Renal cortical epithelial cell (primary cell): ENCODE measurements at places on chromosomes 11 and 22. TPM values are rescaled to one million over a fixed set of nuclear protein-coding genes. Genes with fewer than 3 reads are reported as not detected.

DNA sequence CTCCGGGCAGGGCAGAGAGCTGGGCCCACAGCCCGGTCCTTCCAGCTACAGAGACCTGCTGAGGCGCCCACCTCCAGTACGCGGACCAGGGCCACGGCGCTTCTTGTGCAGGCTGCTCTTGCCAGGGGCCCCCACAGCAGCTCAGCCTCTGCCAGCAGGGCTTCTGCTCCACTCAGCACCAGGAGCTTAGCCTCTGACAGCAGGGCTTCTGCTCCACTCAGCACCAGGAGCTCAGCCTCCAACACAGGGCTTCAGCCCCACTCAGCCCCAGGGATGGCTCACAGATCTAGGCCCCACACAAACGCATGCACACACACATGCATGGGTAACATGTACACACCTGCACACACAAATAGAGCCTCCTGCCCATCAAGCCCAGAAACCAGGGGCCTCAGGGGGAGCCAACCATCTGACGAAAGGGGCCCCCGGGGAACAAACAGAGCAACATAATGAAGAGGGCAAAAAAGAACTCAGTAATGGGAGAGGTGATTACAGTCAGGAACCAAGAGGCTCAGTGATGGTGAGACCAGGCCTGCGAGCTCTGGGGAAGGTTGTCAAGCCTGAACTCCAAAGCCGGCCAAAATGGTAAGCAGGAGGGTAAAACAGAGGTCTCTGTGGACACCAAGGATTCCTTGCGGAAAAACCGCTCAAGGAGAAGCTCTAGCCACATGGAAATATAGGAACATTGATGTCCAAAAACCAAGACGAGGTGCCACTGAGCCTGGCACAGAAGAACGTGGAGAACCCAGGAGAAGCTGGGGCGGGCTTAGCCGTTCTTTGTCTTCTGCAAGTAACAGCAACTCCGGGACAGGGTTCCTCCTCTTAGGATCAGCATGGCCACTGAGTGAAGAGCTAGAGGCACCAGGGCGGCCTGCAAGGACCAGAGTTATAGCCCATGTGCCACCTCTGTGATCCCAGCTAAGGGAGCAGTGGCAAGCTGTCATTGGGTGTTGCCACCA lies 46.5 kb downstream of the GNB1L start:
- DNase-seq = no peak

The TAF1D gene
- 157 and 360 TPM in 2 replicates for total RNA-seq

GRCh38 chr11:46332568-46333393 lies 14.5 kb upstream of the DGKZ start:
- DNase-seq = no peak

GRCh38 chr11:47967577-47968525 lies 12.5 kb upstream of the PTPRJ start:
- DNase-seq = peak; percentile 49

DNA sequence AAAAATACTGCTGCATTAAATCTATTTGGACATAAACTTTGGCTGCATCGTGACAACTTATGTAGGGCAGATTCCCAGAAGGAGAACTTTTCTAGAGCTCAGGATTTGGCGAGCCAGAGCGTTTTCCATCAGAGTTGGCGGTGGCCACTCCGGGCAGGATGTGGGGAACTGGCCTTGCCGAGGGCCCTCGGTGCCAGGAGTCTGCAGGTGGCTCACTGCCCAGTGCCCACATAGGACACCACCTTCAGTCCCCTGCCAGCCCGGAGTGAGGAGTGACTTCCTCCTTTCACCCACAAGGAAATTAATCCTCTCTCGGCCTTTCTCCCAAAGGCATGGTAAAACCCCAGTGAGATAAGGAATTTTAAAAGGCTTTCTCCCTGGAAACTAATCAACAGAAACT lies 1.6 kb upstream of the LGALS2 start:
- DNase-seq = no peak

- DNase-seq = no peak
Observed at GRCh38 chr11:82560836-82561235, 172.8 kb downstream of the FAM181B start.

DNA sequence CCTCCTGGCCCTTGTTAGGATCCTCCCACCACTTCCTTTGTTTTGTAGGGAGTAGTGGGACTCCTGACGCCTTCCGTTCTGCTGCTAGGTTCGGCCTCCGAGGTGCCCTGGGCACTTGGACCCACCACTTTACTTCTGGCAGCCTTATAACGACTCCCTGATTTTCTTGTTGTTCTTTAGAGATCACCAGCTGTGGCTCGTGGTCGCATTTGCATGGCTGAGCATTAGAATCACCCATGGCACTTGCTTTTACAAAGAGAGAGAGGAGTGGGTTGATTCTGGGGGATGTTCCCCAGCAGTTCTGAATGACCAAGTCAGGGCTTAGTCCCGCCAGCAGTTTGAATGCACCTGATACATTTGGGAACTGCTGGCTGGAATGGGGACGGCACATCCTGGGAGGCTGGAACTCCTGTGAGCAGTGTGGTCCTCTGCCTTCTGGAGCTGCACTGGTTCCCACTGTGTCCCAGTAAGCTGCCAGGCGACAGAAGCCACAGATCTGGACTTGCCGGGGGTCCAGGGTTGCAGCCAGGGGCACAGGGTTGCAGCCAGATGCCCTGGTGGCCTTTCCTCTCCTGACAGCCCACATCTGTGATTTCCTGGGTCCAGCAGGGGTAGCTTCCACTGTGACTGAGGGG lies 4.1 kb downstream of the TUB start:
- no peak for DNase-seq

GRCh38 chr22:37610480-37611129 lies 2.0 kb downstream of the GGA1 start:
- no peak for DNase-seq

DNA sequence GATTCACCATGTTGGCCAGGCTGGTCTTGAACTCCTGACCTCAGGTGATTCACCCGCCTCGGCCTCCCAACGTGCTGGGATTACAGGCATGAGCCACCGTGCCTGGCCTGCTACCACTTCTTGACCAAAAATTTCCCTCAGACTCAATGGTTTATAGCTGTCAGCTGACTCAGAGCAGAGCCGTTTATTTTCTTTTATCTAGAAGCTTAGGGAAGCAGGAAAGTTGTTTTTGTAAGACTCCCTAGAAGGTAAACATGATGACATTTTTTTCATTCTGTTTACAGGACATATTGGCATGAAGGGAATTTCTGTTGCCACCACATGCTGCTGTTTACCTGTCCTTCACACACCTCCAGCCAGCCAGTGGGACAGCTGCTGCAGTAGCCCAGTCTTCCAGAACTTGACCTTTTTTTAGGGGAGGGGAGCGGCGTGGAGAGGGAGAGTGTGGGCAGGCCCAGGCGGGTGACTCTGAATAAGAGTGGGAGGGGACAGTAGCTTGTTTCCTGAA lies 56.1 kb upstream of the PTPRJ start:
- DNase-seq = peak; percentile 98

- peak; percentile 43 for DNase-seq
Observed at GRCh38 chr11:64089915-64090805, 54.4 kb downstream of the FLRT1 start.

- no peak for DNase-seq
Observed at GRCh38 chr11:2194877-2195755, 23.5 kb upstream of the TH start.

DNA sequence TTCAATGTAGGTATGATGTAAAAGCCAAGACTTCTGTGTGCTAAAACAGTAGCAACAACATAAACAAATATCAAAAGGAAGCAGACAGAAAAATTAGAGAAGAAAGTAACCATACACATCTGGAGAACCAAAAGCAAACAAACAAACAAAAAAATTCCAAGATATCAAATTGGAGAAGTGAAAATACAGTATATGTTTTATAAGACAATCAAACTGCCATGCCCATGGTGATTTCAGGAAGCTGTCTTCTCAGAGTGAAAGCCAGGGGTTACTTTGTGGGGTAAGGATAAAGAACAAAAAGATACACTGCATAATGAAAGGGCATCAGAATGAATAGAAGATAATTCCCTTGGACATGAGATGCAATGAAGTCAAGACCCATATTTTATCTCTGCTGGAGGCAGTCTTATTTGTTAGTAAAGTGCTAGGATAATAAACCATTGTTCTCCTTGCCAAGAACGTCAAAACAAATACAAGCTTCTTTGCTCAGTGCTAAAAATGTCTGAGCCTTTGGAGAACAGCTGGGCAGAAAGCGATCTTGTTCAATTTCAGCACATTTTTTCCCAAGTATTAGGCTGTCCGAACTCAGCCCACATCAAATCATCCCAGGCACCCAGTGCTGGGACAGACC lies 38.1 kb upstream of the LDLRAD3 start:
- no peak for DNase-seq

DNA sequence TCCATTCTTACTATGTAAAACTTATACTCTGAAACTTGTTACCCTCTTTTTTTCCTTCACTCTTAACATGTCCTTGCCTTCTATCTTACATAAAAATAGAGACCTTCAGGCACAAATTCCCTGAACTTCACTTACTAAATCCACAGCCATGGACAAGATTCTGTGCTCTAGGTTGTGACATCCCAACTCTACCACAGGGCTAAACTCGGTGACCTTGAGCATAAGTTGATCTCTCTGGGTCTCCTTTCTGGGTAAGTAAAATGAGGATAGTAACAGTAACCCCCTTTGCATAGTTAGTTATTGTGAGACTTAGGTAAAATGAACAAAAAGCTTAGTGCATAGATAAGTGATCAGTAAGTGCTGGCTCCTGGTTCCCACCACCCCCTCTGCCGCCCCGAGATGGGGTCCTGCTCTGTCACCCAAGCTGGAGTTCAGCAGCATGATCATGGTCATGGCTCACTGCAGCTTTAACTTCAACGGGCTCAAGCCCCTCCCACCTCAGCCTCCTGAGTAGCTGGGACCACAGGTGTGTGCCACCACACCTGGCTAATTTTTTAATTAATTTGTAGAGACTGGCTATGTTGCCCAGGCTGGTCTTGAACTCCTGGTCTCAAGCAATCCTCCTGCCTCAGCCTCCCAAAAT lies 20.1 kb downstream of the C11orf58 start:
- no peak for DNase-seq

GRCh38 chr11:61147791-61148620 lies 13.2 kb downstream of the VPS37C start:
- peak; percentile 38 for DNase-seq

DNA sequence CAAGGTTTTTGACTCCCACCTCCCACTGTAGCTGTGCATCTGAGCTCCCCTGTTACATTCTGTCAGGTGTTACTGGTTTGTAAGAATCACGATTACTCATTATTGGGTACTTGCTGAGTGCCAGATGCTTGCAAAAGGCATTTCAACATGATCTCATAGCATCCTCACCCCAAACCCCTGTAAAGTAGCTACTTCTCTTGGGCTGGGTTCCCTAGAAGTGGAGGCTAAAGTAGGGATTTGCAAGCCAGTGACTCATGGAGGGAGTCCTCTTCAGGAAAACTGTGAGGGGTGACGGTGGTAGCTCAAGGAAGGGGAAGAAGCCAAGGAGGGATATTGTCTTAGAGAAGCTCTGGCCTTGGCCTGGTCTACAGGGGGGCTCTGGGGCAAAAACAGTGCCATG lies 78.6 kb downstream of the TIMP3 start:
- DNase-seq = no peak

The OR2D2 gene
- 0.40 TPM in 1 of 2 replicates, not detected in the other for total RNA-seq

The MPZL3 gene
- total RNA-seq = 15.8 and 41.8 TPM in 2 replicates
